Tongue (tissue), 3 donors: ENCODE measurements at places on chromosomes 6 and 20. TPM values are rescaled to one million over a fixed set of nuclear protein-coding genes. Genes with fewer than 3 reads are reported as not detected.

The SIRPA gene
- 15.7 TPM for total RNA-seq

The TPBG gene
- 16.6 TPM for total RNA-seq

The PACSIN1 gene
- total RNA-seq, result 0.10 TPM

The ULBP3 gene
- total RNA-seq, result 1.8 TPM

The BPI gene
- 0.21 TPM for total RNA-seq

The BCLAF1 gene
- total RNA-seq, result 244 TPM

The GJA10 gene
- total RNA-seq, result not detected

The RPS6KA2 gene
- 33.2 TPM for total RNA-seq

The BEND3 gene
- total RNA-seq, result 3.8 TPM

The PMEPA1 gene
- 12.1 TPM for total RNA-seq

The ADGB gene
- total RNA-seq, result 0.10 TPM

The GSTA3 gene
- not detected for total RNA-seq

The OTOR gene
- total RNA-seq, result 0.21 TPM

The CLDN20 gene
- total RNA-seq, result not detected

The PERP gene
- total RNA-seq, result 42.1 TPM

The JPH2 gene
- 188 TPM for total RNA-seq

The OR2J3 gene
- total RNA-seq, result not detected

The GPSM3 gene
- total RNA-seq, result 1.5 TPM

The COL19A1 gene
- total RNA-seq, result 26.4 TPM

The SRPK1 gene
- total RNA-seq, result 28.1 TPM

The KCNS1 gene
- total RNA-seq, result 1.1 TPM

The SYCP2 gene
- 6.6 TPM for total RNA-seq
